Karpas-422 (cell line): ENCODE measurements at places on chromosomes 16 and 17.

GRCh38 chr17:64171041-64171440 lies 41.1 kb upstream of the ERN1 start:
- no peak for DNase-seq

- no peak for DNase-seq
Measured at GRCh38 chr17:42740699-42741098, 4.1 kb downstream of the EZH1 start.

DNA sequence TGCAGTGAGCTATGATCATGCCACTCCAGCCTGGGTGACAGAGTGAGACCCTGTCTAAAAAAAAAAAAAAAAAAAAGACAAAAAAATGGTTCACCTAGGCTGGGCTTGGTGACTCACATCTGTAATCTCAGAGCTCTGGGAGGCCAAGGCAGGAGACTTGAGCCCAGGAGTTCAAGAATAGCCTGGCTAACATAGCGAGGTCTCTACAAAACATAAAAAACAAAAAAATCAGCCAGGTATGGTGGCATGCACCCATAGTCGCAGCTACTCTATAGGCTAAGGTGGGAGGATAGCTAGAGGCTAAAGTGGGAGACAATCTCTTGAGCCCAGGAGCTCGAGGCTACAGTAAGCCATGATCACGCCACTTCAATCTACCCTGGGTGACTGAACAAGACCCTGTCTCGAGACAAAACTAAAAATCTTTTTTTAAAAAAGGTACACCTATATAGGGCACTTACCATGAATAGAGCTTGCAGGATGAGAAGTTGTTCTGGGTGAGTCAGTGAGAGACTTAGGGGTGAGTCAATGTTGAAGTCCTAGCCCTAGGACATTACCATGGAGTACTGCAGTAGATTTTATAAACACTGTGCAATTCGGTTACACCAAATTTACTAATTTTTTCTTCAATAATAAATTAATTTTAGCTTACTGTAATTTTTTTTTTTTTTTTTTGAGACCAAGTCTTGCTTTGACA lies 19.0 kb downstream of the USP32 start:
- no peak for DNase-seq

GRCh38 chr17:36008998-36009665 lies 7.8 kb upstream of the CCL15 start:
- DNase-seq = peak; percentile 82

GRCh38 chr17:65487161-65487560 lies 74.3 kb downstream of the AXIN2 start:
- no peak for DNase-seq

GRCh38 chr16:63337264-63337663 lies 1301.0 kb upstream of the CDH8 start:
- no peak for DNase-seq

- no peak for DNase-seq
Measured at GRCh38 chr17:51611585-51611984, 351.2 kb downstream of the UTP18 start.

DNA sequence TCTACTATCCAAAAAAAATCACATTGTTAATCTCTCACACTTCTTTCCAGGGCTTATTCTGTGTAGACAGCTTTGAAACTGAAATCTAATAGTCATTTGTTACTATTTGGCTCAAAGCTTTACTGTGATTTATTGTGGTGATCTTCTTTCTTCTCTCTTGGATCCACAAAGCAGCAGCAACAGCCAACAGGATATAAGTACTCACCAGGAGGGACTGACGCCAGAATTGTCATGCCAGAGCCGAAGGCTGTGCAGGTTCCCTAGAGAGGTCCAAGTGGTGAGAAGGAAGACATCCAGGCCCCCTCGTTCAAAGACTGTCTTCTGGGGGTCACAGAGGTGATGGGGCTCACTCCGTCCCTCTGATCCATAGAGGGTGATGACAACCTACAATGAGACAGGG lies 33.3 kb downstream of the PKD1L3 start:
- DNase-seq = no peak

GRCh38 chr17:74113952-74114351 lies 89.5 kb upstream of the RPL38 start:
- DNase-seq = no peak

DNA sequence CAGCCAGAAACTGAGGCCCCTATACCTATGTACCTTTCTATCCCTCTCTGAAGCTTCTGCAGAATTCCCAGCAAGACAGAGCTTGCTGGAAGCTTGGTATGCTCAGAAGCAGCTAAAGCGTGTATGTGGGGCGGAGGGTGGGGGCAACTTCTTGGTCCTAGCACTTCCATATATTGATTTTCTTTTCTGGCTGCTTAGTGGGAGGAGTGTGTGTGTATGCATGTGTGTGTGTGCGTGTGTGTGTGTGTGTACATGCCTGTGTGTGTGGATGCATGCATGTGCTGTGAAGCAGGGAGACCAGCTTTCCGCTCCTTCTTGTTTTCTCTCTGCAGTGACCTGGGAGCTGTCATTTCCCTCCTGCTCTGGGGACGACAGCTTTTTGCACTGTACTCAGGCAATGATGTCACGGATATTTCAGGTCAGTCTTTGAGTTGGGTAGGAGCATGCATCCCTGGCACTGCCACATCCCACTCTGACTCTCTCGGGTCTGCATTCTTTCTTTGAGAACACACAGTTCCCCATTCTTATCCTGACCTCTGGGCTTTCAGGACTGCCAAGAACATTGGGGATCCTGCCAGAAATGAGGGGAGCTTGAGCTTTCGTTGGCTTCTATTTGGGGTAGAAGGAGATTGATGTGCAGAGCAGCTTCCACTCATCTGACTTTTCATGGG lies 10.7 kb downstream of the HPR start:
- DNase-seq = no peak

- DNase-seq = no peak
Measured at GRCh38 chr16:53515259-53515658, 12.2 kb upstream of the AKTIP start.

- no peak for DNase-seq
Measured at GRCh38 chr17:62163847-62164246, 98.8 kb upstream of the MED13 start.

- DNase-seq = no peak
Measured at GRCh38 chr17:66177048-66177447, 14.9 kb downstream of the CEP112 start.

GRCh38 chr17:37090941-37091340 lies 142.2 kb downstream of the AATF start:
- DNase-seq = no peak

GRCh38 chr17:17883801-17884200 lies 47.0 kb upstream of the SREBF1 start:
- no peak for DNase-seq

DNA sequence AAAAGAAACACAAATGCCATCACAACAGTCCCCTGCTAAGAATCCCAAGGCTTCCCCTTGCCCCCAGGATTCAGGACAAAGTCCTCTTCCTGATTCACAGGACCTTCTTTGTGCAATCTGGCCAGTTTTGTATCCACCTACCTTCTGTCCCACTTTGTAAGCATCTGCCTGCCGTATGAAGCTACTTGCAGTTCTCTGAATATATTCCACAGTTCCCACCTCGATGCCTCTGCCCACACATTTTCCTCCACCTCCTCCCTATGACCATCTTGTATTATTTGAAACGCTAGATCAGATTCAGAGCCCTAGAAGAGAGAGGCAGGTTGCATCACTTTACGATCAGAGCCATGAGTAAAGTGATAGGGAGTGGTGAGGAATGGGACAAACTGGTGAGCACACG lies 159.2 kb upstream of the XYLT1 start:
- DNase-seq = no peak

- DNase-seq = no peak
Measured at GRCh38 chr17:11803231-11803969, 193.9 kb downstream of the ZNF18 start.

DNA sequence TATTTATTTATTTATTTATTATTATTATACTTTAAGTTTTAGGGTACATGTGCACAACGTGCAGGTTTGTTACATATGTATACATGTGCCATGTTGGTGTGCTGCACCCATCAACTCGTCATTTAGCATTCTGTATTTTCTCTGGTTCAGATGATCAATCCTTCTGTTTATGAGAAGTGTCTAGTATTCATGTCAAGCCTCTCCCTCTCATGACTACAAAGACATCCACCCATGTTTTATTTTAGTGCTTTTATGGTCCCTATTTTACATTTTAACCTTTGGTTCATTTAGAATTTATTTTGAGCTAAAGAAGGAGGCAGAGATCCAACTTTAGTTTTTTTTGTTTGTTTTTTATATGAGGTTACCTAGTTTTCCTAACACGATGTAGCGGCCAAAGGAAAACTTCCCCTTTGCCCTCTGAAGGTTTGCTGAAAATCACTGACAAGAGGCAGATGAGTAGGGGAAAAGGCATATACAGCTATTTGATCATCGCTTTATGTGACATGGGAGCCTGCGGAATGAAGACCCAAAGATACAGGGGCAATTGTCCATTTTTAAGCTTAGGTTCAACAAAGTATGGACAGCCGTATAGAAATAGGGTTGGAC lies 22.4 kb upstream of the AQP8 start:
- no peak for DNase-seq

DNA sequence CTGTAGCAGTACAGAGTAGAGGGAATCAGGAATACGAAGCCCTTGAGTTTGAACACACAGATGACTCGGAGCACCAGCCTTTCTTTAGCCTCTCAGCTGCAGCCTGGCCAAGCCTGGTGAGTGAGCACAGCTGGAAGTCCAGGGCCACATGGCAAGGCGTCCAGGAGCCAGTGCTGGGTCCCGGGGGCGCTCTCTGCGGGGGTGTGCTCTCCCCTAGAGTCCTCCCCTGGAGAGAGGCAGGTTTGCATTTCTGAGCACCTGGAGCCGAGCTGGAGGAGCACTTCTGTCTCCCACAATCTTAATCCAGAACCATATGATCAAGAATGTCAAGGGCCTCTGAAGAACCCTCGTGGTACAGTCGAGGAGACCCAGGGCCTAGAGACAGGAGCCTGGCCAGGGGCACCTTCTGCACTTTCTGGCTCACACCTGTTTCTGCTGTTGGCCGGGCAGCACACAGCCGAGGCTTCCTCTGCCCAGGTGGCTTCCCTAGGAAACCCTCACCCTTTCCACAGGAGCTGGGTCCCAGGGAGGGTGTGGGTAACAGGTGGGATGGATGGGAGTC lies 78.3 kb downstream of the PLD6 start:
- DNase-seq = no peak

GRCh38 chr16:53154513-53154912 lies 99.7 kb downstream of the CHD9 start:
- no peak for DNase-seq

DNA sequence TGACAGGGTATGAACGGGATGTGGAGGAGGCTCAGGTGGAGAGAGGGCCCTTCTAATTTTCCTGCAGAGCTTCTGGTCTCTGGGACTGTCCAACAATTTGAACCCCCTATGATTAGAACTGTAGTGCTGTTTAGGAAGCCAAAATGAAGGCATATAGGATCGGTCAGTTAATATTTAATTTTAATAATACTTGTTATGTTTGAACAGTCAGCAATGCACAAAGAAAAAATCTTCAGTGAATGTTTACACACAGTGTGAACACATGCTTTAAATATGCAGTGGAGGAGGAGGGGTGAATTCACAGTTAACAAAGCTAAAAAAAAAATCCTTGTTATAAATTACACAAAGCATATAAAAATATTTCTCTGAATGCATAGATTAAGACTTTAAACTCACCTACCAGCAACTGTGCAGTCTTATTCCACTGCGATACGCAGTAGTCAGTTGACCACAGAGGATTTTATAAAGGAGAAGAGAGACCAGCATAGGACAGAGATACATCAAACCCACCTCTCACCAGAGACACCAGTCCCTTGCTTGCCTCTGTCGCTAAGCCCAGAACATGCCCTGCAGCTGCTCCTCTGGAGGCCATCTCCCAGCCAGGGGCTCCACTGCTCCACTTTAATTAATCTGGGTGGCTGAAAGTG lies 14.6 kb downstream of the ANKRD40 start:
- DNase-seq = no peak

- DNase-seq = peak; percentile 91
Measured at GRCh38 chr17:11644265-11645212, 46.3 kb downstream of the DNAH9 start.

- peak; percentile 95 for DNase-seq
Measured at GRCh38 chr16:660459-661183, 7.3 kb upstream of the RHOT2 start.

DNA sequence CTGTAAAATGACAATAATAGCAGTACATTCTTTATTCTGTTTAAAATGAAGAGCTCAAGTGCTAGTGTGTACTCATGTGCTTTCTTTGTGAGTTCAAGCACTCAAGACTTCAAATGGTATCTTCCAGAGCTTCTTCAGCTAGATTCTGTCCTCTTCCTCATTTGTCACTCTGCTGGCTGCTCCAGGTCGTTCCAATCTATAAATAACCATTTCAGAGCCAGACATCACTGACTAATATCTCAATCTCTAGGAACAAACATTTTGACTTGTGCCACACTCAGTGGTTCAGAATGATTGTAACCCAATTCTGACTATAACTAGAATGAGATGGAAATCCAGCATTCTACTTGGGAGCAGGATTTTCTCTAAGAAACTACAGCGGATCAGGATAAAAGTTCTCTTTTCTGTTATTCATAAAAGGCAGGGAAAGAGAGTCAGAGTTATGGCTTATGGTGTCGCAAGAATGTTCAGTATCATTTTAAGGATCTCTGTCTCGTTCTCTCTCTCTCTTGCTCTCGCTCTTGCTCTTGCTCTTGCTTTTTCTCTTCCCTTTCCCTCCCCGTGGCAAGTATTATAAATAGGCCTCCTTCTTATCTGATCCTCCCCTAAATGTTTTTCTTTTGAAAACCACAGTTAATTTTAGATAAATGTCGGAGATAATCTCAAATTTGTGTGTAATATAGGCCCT lies 116.3 kb upstream of the MAF start:
- no peak for DNase-seq
